Left kidney (tissue), 8 donors: ENCODE measurements at places on chromosomes 7 and 10. TPM values are rescaled to one million over a fixed set of nuclear protein-coding genes. Genes with fewer than 3 reads are reported as not detected.

GRCh38 chr10:71796749-71797405, 23.6 kb upstream of the VSIR start:
- DNase-seq: no peak

- DNase-seq: no peak
Observed at GRCh38 chr7:38928506-38928905, 19.5 kb upstream of the VPS41 start.

DNA sequence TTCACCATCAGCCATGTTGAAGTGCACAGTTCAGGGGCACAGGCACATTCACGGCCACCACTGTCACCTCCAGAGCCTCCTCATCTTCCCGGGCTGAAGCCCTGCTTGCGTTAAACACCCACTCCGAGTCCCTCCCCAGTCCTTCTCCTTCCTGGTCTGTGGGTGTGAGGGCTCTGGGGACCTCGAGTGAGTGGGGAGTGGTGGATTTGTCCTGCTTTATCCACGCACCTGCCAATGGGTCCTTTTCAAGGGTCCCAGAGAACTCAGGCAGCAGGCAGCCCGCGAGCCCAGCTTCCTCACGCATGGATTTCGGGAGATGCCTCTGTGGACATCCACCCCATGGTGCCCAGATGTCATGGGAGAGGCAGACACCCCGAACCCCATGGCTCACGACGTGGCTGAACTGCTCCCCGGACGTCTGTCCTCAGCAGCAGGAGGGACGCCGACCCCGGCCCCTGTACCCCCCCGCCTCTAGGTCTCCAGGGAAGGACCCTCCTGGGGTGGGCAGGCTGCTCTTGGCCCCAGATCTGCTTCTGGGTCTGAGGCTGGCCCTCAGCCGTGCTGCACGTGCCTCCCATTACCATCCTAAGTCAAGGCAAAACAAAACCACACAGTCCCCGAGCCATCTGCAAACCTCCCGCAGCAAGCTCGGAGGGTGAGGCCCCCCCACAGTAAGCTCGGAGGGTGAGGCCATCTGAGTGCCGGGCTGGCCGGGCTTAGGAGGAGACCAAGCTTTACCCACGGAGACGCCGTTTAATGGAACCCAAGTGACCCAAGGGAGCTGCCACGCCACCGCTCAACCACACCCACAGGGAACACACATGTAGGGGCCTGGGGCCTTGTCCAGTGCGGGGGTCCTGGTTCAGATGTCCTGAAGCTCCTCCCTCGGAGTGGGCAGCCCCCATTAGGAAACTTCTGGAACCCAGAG, 9.0 kb downstream of the CYP2W1 start:
- no peak for DNase-seq

- no peak for DNase-seq
Observed at GRCh38 chr10:1594372-1595241, 142.7 kb downstream of the ADARB2 start.

- no peak for DNase-seq
Observed at GRCh38 chr7:139515266-139515665, 8.2 kb upstream of the CLEC2L start.

Gene LIPJ
- 0.10 TPM for polyA plus RNA-seq
